ENCODE measurements at places on chromosomes 4 and X.

GRCh38 chr4:163846008-163846407 lies 351.5 kb downstream of the TMA16 start:
- no peak for DNase-seq

- DNase-seq: peak; percentile 19
Measured at GRCh38 chr4:121307445-121308327, 73.1 kb downstream of the QRFPR start.

- no peak for DNase-seq
Measured at GRCh38 chrX:33183361-33183760, 28.0 kb downstream of the DMD start.

DNA sequence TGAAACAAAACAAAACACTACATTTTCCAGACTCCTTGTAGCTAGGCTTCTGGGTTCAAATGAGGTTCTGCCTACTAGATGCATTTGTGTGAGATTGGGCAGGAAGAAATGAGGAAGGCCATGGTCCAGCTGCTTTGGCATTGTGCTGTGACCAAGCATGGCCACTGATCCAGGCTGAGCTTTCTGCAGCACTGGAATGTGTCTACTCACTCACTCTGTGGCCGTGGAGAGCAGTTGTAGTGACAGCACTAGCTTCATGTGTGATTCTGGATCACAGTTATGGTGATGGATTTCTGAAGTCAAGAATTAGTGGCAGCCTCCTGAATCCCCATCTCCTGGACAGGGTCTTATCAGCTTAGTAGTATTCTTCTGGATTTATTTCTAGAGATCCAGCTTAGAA lies 358.9 kb downstream of the GPAT3 start:
- DNase-seq: no peak

- no peak for DNase-seq
Measured at GRCh38 chr4:119100655-119101054, 35.0 kb upstream of the MYOZ2 start.

- DNase-seq: no peak
Measured at GRCh38 chrX:148457279-148457678, 43.1 kb upstream of the AFF2 start.

DNA sequence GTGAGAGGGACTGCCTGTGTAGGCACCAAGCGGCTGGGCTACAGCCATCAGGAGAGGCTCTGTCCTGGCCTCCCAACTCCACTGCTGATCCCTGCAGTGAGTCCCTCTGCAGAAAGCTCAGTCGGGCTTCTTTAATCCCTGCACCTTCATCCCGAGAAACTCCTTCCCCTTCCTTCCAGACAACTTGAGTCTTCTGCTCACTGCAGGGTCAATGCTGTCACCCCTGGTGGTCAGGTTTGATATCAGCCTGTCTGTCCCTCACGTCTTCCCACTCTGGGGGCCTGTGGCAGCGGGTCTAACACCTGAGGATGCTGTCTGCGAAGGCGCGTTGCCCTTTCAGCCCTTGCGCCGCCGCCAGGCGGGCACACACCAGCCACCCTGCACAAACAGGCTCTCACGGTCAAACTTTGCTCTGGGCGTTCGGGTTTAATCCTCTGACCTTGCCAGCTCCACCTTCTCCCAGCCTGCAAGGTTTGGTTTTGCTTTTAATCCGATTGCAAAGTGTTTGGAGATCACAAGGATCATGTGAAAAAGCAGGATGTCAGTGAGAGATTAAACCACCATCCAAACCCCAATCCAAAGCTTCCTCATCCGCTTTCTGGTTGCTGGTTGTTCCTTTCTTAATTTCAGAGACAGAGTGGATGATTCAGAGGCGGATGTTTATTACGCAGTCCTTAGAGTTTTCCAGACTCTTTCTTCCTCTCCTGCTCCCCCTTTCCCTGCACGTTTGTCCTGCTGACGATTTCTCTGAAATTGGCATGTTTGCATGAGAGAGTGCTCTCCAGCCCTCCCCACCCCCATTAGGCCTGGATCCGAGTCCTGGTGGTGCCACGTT lies 74.8 kb upstream of the SLC34A2 start:
- DNase-seq: no peak

- no peak for DNase-seq
Measured at GRCh38 chr4:76857074-76857409, 40.9 kb downstream of the SOWAHB start.

GRCh38 chr4:121011138-121011537 lies 61.2 kb downstream of the NDNF start:
- no peak for DNase-seq

- no peak for DNase-seq
Measured at GRCh38 chr4:176981074-176981473, 188.4 kb upstream of the VEGFC start.

DNA sequence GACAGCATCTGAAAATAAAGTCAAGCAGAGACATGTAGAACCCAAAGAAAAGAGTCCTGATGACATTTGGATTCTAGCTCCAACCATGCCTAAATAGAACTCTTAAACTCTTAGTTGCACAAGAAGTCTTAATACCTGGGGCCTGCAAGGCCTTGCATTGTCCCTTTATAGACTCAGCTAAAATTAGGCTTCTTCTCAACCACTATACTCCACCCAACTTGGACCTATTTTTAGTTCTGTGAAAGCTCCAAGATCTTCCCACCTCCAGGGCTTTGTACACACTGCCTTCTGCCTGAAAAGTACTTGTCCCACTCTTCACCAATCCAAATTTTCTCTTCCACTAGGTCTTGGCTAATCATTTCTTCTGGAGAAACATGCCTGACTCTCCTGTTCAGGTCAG lies 36.5 kb downstream of the PLK4 start:
- no peak for DNase-seq

GRCh38 chr4:112735474-112735951 lies 98.6 kb downstream of the LARP7 start:
- DNase-seq: no peak

- DNase-seq: no peak
Measured at GRCh38 chrX:119189115-119189514, 47.0 kb upstream of the PGRMC1 start.

DNA sequence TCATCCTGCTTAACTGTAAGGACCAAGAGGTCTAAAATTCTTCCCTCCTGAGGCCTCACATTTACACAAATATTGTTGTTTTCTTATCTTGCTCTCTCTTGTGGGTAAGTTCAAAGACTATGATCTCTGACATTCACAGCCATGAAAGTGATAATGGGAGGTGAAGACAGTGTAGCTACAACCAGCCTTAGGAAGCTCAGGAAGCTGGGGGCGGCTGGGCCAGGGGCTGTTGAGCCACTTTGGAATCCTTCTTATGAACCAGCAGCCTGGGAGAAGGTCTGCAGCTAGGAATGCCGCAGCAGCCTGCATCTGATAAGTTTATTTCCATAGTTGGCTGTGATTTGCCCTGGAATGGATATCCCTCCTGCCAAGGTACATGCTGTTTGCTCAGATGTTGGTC lies 316.2 kb downstream of the STIM2 start:
- no peak for DNase-seq

DNA sequence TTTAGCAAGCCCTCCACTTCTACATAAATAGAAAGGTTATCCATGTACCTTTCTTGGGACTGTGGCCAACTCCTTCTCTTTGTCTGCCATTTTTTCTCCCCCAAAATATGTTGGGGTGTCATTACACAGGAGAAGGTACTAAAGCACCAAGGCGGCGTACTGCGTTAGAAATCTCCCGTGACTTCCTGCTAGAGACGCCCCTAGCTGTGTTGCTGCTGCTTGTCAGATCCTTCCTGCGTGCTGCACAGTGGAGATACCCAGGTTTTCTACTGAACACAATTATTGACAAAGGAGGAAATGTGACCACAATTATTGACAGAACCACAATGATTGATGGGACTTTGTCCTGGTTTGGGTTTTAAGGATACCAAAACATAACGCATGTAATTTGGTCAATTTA lies 97.7 kb downstream of the EFHC2 start:
- DNase-seq: peak; percentile 8

DNA sequence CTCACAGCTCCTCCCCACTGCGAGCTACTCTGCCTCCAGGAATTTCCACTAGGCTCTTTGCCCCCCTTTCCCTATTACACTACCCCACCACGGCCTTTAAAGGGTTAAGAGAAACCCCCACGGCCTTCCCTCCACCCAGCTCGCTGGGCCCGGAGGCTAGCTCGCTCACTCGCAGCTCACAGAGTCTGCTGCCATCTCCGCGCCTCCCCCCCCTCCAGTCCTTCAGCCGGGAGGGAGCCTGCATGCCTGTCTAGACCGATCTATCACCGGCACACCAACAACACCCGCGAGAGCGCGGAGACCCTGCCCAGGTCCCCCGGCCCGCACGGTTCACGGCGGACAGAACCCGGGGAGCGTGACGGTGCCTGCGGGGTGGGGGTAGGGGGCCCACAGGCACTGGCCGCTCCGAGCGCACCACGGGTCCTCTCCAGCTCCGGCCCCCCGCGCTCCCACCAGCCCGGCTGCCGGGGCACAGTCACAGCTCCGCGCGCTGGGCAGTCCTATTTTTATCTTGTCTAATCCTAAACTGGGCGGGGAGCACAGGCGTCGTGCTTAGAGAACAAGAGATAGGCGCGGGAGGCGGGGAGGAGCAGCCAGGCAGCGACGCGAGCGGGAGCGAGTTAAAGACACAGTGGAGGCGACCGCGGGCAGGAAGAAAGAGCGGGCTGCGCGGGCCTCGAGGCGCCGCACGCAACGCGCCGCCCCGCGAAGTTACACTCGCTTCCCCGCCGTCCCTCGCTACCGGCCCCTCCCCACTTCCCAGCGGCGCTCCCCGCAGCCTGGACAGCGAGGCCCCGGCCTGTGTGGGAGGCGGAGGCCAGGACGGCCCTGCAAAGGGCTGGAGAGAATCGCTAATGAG lies 3.5 kb downstream of the BCOR start:
- peak; percentile 29 for DNase-seq

- no peak for DNase-seq
Measured at GRCh38 chr4:58254291-58254690, 1144.1 kb upstream of the IGFBP7 start.

GRCh38 chrX:153927922-153928760 lies 2.1 kb upstream of the ARHGAP4 start:
- DNase-seq: peak; percentile 88

- no peak for DNase-seq
Measured at GRCh38 chr4:168220893-168221292, 97.7 kb downstream of the DDX60 start.

- no peak for DNase-seq
Measured at GRCh38 chrX:126575911-126576310, 23.3 kb upstream of the DCAF12L1 start.

GRCh38 chr4:187826725-187827124 lies 168.8 kb upstream of the ZFP42 start:
- DNase-seq: no peak

DNA sequence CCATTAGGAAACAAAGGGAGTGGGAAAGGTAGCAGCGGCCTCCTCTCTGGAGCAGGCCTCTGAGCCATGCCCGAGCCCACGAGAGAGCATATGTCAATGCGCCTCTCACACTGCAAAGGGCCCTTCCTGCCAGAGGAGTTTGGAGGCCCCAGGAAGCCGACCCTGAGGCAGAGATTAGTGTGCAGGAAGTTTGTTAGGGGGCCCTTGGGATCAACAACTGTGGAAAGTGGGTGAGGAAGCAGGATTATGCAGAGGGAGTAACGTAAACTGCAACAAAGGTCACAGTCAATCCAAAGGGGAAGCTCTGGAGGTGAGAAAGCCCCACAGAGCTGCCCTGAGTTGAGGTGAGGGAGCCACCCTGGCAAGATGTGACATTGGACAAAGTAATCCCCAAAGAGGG lies 17.4 kb downstream of the RTL5 start:
- no peak for DNase-seq

DNA sequence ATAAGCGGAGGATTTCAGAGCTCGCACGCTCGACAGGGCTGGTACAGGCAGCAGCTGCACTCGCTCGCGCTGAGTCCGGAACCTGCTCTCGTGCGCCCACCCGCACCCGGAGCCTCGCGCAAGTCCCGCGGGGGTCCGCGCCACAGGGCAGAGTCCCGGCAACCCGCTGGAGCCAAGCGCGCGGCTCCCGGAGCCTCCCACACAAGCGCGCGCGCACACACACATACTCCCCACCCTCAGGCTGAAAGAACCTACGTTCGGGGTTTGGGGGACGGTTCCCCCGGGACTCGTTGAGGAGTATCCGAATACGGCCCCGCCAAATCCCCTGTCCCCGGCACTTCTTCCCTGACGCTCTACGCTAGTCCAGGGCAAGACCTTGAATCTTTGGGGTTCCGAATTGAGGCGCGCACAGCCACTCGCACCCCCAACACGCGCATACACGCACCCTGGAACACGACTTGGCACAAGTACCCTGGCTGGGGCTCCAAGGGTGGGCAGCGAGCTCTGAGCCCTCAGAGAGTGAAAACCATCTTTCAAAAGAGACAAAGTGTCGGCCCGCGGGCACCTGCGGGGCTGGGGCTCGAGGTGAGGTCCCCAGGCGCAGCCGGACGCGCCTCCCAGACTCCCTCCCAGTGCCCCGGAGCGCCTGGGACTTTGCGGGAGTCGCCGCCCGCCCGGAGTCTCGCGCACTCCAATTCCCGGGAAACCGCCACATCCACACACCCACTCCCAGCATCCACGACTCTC lies 952 bp downstream of the ANOS1 start:
- DNase-seq: no peak

DNA sequence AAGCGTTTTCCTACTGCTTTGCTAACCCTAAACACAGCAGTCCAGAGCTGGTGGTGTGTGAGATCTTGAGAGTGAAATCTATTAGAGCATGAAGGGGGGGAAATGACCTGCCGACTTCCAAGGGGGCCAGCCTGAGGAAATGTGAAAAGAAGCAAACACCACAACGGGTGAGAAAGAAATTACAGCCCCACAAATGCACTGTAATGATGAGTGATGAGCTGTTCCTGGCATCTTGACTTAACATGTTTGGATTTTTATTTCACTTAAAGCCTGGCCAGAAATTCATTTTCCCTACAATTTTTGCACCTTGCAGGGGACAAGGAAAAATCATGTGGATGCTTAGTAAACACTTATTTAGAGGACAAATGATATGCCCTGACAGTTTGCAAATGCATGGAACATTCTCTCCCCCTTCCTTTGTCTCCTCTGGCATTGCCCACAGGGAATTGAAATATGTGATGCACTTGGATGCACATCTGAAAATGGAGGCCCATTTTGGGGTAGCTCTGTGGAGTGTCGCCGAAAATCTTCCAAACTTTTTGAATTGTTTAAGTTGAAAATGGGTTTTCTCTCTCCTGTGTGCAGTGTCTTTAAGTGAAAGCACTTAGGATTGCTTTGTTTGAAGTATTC lies 84.3 kb upstream of the TMEM150C start:
- no peak for DNase-seq

GRCh38 chrX:39650768-39651347 lies 446.9 kb downstream of the BCOR start:
- no peak for DNase-seq

DNA sequence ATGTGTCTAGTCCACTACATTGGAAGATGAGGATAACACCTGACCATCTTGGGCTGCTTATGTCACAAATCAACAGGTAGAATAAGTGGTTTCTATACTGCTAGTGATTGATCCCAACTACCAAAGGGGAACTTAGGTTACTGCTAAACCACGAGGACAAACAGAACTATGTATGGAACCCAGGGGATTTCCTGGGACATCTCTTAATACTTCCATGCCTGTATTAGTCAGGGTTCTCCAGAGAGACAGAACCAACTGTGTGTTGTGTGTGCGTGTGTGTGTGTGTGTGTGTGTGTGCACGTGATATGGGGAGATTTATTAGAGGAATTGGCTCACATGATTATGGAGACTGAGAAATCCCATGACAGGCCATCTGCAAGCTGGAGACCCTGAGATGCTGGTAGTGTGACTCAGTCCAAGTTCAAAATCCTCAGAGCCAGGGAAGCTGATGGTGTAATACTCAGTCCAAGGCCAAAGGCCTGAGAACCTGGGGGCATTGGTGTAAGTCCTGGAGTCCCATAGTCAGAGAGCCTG lies 16.2 kb upstream of the AFF1 start:
- DNase-seq: no peak

GRCh38 chrX:57417827-57418226 lies 131.3 kb downstream of the FAAH2 start:
- no peak for DNase-seq
